ENCODE measurements at places on chromosomes 12 and 14.
A peak's percentile ranks its signal among the peaks of the same experiment; 100 is the strongest.

- DNase-seq, result no peak
Observed at GRCh38 chr12:32478858-32479725, 79.7 kb downstream of the FGD4 start.

GRCh38 chr12:64566122-64566521, 44.2 kb upstream of the RASSF3 start:
- DNase-seq, result no peak

DNA sequence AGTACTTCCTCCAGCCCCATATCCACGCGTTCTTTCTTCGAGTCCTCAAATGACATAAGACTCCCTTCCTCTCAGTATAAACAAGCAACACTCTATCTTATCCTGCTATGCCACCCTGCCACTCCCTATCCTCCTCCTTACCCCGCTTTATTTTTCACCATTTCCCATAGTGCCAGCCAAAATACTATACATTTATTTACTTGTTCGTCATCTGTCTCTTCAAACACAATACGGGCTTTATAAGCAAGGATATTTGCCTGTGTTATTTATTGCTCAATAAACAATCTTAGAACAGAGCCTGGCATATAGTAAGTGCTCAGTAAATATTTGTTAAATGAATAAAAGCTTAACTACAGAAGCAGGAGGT, 444.9 kb downstream of the EGLN3 start:
- no peak for DNase-seq

DNA sequence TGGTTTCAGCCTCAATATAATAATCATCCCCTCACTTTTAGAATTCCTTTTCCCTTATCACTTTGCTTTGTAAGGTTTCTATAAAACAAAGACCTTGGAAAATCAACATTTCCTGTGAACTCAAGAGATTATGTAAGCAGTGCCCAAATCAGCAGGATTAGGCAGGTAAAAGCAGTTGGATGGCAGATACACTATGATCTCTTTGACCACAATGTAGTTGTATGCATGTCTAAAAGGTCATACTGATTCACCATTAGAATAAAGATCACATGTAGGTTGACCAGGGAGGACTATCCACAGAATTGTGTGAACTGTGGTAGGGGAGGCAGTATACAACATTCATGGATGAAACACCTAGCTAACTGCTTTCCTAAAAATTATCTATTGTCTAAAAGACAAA, 57.5 kb downstream of the DENND5B start:
- no peak for DNase-seq

DNA sequence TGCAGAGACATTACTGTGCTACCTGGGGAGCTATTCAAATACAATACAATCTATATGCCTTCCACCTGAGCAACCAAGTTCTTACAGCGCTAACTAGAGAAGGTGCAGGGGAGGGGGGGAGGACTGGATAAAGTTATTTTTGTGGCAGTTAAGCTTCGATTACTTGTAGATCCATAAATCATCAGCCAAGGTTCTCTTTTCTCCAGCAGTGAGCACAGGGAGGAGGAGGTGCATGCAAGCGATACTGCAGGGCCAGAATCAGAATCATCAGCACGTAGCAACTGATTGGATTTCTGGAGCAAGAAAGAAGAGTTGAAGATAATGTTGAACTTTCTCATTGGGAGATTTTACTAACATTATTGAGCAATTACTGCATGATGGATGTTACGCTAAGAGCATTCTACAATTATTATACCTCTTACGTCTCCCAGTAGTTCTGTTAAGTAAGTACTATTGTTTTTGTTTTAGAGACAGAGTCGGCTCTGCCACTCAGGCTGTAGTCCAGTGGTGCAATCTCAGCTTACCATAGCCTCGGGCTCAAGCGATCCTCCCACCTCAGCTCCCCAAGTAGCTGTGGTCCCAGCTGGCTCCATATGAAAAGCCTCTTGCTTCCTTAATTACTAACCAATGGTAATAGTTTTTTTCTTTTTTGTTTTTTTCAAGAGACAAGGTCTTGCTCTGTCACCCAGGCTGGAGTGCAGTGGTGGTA, 74.6 kb upstream of the EEA1 start:
- DNase-seq, result no peak

DNA sequence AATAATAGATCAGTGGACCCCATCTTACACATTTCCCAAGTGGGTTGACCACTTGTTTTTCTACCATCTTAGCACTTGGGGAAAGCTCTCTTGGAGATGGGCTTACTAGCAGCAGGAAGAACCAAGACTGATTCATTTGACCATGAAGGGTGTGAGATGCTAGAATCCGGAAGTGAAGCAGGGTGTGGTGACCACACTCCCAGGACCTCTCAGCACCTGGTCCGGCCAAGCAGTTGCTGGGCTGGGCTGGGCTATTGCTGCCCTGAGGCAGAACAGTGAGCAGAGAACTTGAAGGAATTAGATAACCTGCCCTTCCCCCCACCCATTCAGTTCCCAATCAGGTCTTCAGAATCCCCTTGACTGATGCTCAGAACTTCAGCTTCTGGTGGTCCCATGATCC, 24.4 kb downstream of the ADCY6 start:
- DNase-seq, result no peak

DNA sequence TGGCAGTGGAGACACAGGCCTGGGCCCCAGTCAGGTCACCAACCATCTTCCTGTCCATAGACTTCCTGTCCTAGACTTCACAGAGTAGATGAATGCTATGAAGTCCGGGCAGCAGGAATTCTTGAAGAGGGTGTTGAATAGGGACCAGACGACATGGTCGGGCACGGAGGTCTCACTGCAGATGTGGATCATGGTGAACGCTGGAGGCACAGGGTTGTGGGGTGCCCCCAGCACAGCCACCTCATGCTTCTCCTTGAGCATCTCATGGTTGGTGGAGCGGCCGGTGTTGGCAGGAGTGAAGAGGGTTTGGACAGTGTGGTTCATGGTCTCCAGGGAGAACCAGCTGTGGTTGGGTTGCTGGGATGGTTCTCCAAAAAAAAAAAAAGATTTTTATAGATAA, 55.8 kb upstream of the AMIGO2 start:
- DNase-seq, result no peak

- no peak for DNase-seq
Observed at GRCh38 chr14:73452341-73453186, 5.8 kb downstream of the NUMB start.

DNA sequence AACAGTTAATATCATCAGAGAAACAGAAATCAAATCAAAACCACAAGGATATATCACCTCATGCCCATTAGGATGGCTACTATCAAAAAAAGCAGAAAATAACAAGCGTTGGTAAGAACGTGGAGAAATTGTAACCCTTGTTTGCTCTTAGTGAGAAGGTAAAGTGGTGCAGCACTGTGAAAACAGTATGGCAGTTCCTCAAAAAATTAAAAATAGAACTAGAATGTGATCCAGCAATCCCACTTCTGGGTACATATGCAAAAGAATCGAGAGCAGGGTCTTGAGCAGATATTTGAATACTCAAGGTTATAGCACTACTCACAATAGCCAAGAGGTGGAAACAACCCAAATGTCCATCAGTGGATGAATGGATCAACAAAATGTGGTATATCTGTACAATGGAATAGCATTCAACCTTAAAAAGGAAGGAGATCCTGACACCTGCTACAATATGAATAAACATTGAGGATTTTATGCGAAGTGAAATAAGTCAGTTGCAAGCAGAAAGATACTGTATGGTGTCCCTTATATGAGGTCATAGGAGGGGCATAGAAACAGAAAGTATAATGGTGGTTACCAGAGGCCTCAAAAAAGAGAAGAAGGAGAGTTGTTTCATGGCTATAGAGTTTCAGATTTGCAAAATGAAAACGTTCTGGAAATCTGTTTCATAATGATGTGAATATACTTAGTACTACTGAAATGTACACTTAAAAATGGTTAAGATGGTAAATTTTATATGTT, 131.0 kb upstream of the EEA1 start:
- no peak for DNase-seq

DNA sequence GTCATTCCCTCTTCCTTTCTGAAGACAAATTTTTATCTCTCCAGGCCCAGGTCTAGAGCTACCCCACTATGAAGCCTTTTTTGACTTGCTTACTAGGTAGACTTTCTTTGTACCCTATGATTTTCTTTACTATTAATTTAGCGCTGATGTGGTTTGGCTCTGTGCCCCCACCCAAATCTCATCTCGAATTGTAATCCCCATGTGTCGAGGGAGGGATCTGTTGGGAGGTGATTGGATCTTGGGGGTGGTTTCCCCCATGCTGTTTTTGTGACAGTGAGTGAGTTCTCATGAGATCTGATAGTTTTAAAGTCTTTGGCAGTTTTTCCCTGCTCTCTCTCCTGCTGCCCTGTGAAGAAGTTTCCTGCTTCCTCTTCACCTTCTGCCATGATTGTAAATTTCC, 118.1 kb downstream of the SLC38A1 start:
- DNase-seq, result no peak

DNA sequence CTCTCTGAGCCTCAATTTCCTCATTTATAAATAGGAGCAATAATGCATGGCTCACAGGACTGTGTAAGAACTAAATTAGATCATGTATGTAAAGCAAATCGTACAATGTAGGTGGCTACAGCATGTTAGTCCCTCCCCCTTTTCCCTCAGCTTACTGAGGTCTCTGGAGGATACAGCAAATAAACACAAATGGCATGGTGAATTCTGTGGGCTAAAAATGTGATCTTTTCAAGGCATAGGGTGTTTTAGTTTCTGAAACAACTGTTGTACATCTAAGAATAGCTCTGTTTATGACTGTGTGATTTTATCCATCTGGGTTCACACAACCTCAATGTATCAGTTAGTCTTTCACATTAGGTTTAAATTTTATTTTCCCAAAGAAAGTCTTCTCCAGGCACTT, 121.2 kb upstream of the PLEKHG7 start:
- DNase-seq, result no peak

GRCh38 chr14:36281309-36281708, 39.1 kb downstream of the MBIP start:
- no peak for DNase-seq

DNA sequence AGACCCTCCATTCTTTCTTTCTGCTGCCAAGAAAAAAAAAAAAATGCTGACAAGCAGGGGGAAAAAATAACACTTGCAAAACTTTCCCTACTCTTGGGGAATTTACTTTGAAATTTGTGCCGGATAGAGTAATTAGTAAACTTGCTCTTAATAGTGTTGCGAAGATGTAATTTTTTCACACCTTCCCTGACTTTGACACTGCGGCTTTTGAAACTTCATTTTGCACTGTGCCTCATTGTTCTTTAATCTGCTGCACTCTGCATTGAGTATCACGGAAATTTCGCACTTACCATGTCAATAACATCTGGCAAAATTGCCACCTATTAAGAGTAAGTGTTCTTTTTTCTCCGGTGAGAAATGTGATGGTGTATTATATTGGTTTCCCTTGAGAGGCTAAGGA, 596.1 kb downstream of the VRK1 start:
- DNase-seq, result no peak

DNA sequence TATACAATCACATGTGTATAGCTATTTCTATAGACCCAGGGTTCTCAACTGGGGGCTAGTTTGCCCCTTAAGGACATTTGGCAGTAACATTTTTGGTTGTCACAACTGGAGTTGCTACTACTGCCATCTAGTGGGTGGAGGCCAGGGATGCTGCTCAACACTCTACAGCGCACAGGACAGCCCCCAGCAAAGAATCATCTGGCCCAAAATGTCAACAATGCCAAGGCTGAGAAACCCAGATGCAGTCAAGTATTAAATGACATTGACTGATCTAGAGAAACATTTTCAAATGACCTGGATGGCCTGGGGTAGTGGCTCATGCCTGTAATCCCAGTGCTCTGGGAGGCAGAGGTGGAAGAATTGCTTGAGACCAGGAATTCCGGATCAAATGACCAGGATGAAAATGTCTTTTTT, 5.8 kb downstream of the WSB2 start:
- DNase-seq, result peak; percentile 28

GRCh38 chr14:56274556-56274955, 156.3 kb downstream of the PELI2 start:
- no peak for DNase-seq

- no peak for DNase-seq
Observed at GRCh38 chr12:80422550-80422949, 21.5 kb upstream of the PTPRQ start.

GRCh38 chr12:48351022-48351708, 446 bp upstream of the ZNF641 start:
- DNase-seq, result no peak

DNA sequence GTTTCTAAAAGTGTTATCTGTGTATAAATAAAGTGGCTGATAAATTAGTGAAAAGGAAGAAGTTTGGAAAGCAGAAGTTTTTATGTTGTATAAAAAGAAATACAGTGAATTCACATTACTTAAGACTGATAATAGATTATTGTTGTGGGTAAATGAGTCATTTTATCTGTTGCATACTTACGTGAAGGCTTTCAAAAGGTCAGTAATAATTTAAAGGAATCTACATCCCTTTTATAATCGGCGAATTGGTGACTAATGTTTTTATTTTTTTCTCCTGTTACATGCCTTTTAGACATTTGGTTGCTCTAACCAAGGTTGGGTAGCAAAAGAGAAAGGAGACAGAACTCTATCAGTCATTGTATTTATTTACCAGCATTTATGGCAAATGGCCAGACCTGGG, 155.9 kb downstream of the SLC41A2 start:
- DNase-seq, result no peak

DNA sequence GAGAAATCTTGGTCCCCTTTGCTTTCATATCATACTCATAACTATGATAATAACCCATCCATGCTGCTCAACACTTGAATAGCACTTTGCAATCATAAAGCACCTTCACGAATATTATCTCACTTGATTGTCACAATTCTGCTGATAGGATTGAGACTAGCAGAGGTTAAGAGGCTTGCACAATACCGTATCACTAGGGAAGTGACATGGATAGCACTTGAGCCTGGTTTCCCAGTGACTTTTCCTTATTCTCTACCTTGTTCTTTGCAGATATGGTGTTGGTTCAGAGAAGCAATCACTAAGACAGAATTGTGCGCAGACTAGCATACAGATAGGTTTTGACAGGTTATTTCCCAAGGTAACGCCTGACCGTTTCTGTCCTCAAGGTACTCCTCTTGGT, 186.6 kb upstream of the GZMB start:
- no peak for DNase-seq

GRCh38 chr14:36454599-36455240, 65.3 kb downstream of the NKX2-1 start:
- no peak for DNase-seq

DNA sequence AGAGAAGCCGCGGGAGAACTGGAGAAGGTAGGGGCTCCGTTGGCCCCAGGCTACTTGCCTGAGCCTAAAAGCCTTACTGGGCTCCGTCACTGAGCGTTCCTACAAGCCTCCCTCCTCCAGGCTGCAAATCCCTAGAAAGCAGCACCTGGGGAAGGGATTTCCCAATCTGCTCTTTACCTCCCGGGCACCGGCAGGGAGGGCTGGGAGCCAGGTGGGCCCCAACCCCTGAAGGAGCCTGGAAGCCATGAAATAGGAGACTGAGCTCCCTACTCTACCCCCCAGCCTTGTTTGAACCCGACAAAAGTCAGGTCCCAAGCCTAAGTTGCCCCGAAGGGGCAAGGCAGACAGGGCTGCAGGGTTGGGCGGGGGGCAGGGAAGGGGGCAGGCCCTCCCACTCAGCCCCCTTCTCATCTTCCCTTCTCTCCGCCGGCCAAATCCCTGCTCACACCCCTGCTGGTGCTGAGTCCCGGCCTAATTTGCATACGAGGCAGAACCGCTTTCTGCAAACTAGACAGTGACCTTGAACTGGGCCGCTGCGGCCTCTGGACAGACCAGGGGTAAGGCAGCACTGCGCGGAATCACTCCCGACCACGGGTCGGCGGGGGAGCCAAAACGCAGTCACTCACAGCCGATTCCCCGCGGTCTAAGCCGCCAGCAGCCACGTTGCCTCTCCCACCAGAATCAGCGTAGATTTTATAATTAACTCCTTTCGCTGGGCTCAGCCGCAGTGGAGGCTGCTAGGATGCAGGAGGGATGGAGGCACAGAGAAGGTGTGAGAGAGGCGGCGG, 3.7 kb upstream of the HOXC12 start:
- DNase-seq, result no peak
